ENCODE measurements at places on chromosomes 3 and 15. TPM values are rescaled to one million over a fixed set of nuclear protein-coding genes. Genes with fewer than 3 reads are reported as not detected.

The UBE2E2 gene
- 34.4 TPM for total RNA-seq

The CD200 gene
- not detected for total RNA-seq

The ARGFX gene
- not detected for total RNA-seq

The TMEM108 gene
- total RNA-seq, result not detected

The GRM7 gene
- total RNA-seq, result not detected

The FHIT gene
- 1.1 TPM for total RNA-seq

The ATP13A5 gene
- not detected for total RNA-seq

The RARB gene
- 13.0 TPM for total RNA-seq

The GOLGA8S gene
- 0.15 TPM for total RNA-seq

The KNL1 gene
- 6.5 TPM for total RNA-seq

Data from A549 treated with CpdA at 1 μM for 4 hours (cell line).